Stimulated activated CD8-positive, alpha-beta memory T cell treated with anti-CD3 and anti-CD28 coated beads, Interleukin-2, amount 100 ng/mL, for 48 hours (primary cell): ENCODE measurements at places on chromosomes 7 and 10.

- no peak for DNase-seq
Observed at GRCh38 chr10:58806323-58806722, 293.7 kb downstream of the BICC1 start.

- no peak for DNase-seq
Observed at GRCh38 chr7:68074242-68074641, 1077.6 kb downstream of the TYW1 start.

DNA sequence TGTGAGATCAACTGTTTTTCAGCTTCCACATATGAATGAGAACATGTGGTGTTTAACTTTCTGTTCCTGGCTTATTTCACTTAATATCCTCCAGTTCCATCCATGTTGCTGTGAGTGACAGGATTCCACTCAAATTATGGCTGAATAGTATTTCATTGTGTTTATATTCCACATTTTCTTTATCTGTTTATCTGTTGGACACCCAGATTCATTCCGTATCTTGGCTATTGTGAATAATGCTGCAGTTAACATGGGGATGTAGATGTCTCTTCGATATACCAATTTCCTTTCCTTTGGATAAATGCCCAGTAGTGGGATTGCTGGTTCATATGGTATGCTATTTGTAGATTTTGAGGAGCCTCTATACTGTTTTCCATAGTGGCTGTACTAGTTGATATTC is 47.9 kb downstream of the GALNT11 start:
- DNase-seq, result no peak

GRCh38 chr7:50626286-50626685 is 61.1 kb upstream of the DDC start:
- no peak for DNase-seq

GRCh38 chr10:15730341-15730740 is 10.6 kb upstream of the ITGA8 start:
- no peak for DNase-seq

DNA sequence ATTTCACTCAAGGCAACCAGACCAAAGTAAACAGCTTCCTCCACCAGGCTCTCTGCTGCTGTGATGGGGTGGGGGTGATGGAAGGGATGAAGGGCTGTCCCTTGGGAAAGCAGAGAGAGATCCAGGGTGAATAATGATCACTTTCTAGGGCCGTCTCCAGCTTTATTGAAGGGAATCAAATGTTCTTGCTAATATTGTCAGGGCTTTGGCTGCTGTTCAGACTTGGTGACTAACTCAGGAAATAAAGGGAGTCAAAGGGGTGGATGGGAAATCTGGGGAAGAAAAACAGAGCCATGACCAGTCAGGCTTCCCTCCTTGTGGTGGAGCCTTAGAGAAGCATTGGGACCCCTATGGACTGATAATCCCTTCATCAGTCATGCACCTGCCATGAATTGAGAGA is 196.2 kb upstream of the AGK start:
- no peak for DNase-seq

DNA sequence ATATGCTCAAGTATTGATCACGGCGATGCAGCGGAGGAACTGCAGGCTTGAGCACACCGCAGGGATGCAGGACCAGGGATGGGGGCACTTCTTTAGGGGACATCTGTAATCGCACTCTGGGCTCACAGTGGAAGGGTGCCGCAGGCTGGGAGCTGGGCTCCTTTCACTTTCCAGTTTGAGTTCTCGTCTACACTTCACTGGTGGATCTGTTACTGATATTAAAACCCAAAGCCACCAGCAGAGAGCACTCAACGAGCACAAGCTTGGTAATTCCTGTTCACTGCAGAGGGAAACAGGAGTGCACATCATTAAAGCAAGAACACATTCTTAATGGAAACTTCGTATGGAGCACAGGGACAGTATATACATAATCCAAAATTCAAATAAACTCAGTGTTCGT is 91.3 kb downstream of the PARD3 start:
- DNase-seq, result no peak

- DNase-seq, result no peak
Observed at GRCh38 chr10:116084161-116084560, 188.8 kb downstream of the GFRA1 start.

GRCh38 chr10:97782455-97783228 is 10.8 kb upstream of the SFRP5 start:
- DNase-seq, result no peak
